ENCODE measurements at places on chromosomes 7 and 10.

DNA sequence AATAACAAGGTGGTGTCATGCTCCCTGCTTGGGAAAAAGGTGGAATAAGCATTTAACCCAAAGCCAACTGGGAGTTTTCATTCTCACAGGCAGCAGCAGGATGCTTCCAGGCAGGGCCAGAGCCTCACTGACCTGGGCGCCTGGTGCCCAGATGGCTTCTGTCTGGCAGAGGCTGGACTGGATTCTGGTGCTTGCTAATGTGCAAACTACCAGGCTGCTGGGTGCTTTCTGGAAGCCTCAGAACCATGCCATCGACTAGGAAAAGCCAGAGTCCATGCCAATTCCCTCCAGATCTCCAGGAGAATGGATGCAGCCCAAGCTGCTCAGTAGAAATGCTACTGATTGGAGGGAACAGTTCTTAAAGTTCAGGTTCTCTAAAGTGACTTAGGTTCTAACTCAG lies 36.2 kb downstream of the VIPR2 start:
- no peak for DNase-seq

GRCh38 chr7:125450749-125451148 lies 521.1 kb upstream of the POT1 start:
- no peak for DNase-seq

GRCh38 chr10:80204677-80205476 lies 460 bp downstream of the ANXA11 start:
- no peak for DNase-seq

GRCh38 chr10:78604721-78605120 lies 464.0 kb upstream of the ZMIZ1 start:
- no peak for DNase-seq

DNA sequence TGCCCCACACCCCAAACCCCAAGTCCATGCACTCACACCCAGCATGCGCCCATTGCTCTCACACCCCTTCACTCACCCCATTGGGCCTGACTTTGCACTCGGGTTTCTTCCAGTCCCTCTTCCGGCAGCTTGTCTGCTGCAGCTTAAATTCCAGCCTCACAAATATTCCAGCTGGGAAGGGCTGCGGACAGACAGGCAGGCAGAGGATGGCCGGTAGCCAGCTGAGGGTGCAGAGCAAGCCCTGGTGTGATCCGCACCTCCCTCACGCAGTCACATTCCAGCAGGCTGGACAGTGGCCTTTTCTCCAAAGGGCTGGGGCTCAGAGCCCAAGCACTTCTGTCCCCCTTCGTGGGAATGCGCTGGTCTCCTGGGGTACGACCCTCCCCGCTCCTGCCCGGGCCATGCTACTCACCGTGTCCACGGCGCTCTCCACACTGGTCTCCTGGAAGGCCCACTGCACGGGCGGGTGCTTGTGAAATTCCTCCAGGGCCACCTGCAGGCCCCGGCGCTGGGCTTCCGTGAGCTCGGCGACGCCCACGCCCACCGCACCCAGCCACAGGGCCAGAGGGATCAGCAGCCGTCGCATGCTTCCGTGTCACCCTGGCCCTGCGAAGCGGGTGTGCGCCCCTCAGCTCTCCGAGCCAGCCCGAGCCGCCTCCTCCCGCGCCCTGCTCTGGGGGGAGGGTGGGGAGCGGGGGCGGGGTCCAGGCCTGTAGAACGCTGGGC lies 1.2 kb downstream of the RARRES2 start:
- no peak for DNase-seq

DNA sequence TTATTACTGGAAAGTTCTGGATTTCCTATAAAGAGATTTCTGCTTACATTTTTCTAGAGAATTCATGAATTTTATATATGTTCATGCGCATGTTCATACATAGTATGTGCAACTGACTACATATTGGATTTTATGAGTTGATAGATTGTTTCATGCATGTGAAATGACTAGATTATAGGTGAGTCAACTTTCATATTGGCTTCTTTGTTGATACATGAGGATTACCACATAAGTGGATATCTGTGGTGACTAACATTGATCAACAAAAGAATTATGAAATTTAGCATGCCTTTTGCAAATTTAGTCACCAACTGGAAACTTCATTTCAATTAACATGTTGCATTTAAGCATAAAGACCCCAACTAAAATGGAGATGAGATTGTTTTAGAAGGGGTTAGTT lies 99.0 kb downstream of the GNAT3 start:
- no peak for DNase-seq

GRCh38 chr10:77360835-77361234 lies 276.8 kb downstream of the KCNMA1 start:
- no peak for DNase-seq

GRCh38 chr10:91987397-91988037 lies 63.9 kb downstream of the BTAF1 start:
- DNase-seq, result no peak

- no peak for DNase-seq
Observed at GRCh38 chr7:42125321-42125720, 111.7 kb downstream of the GLI3 start.

DNA sequence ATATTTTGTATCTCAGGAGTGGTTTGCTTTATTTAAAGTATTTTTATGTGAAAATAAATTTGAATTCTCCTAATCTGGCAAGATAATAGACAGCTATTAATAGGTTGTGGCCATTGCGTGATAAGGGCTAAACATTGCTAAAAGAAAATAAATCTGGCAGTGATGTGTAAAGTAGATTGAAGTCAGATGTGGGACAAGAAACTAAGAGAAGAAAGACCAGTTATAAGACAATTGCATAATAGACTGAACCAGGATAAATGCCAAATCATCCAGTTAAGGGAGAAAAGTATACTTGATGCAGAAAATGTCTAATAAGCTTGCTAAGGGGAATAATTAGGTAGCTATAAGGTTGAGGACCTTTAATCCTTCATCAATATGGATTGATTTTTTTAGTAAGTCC lies 197.5 kb upstream of the CSTF2T start:
- no peak for DNase-seq

GRCh38 chr7:76343294-76343930 lies 15.4 kb downstream of the YWHAG start:
- no peak for DNase-seq

DNA sequence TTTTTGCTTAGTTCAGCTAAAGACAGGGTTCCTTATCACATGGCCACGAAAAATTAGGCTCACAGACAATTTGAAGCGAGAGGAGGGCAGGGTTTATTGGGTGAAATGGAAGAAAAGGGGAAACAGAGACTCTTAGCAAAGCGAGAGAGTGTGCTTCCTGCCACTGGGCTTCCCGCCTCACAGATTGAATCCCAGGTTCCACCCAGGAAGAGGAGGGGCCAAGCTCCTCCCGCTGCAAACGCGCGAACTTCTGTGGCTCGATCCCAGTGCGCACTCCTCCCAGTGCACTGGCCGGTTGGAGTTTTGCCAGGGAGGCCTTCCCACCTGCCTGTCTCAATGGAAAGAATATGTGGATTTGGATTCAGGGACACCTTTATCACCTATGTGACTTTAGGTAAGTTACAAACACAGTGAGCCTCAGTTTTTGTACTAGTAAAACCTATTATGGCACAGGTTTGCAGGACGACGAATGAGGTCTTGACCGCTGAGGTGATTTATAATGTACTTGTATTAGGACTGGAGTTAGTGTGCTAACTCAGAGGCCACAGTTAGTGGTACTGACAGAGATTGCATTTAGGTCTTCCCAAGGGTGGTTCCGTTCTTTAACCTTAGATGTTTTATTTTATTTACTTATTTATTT lies 48.5 kb upstream of the SP8 start:
- no peak for DNase-seq

GRCh38 chr10:103552856-103553742 lies 59.6 kb downstream of the NEURL1 start:
- DNase-seq, result no peak

- DNase-seq, result no peak
Observed at GRCh38 chr7:70791341-70791740, 340.6 kb upstream of the GALNT17 start.

DNA sequence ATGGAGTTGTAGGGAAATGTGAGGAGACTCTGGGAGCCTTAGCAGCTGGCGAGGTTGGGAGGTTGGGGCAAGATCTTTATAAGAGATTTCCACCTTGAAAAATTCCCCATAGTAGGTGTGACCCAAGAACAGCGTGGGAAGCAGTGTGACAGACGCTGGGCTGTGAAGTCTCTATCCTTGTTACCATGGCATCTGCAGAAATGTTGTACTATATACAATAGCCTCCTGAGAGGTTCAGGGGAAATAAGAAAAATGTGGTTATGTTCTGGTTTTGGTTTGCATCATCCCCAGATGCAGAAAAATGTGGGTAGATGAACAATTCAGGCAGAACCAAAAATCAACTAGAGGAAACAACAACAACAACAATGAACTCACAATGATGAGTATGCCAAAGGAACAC lies 498.6 kb downstream of the SH2D4B start:
- DNase-seq, result no peak

DNA sequence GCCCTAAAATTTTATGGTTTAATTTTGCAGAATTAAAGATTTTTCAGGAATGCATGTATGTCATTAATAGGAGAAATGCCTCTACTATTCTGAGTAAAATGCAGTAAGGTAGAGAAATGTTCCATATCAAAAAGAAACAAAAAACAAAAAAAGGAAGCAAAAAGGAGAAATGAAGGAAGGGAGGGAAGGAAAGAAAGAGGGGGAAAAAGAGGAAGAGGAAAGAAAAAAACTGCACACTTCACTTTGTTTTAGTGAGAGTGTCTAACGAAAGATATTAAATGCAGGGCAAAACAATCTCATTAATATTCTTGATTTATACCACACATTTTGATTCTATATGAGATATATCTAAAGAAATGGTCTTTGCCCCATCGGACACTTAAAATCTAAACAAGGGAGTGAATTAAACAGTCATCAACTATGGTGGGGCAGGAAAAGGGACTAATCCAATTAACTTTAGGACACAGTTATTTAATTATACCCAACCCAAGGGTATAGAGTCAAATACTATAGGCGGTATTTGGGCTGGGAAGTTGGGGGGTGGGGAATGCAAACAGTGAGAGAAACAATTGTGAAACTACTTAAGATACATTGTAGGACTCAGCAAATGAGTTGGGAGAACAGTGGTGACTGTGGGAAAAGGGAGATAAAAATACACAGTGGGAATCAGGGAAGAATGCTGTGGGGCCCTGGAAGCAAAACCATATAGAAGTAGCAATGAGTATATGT lies 27.0 kb downstream of the IMMP2L start:
- DNase-seq, result no peak

DNA sequence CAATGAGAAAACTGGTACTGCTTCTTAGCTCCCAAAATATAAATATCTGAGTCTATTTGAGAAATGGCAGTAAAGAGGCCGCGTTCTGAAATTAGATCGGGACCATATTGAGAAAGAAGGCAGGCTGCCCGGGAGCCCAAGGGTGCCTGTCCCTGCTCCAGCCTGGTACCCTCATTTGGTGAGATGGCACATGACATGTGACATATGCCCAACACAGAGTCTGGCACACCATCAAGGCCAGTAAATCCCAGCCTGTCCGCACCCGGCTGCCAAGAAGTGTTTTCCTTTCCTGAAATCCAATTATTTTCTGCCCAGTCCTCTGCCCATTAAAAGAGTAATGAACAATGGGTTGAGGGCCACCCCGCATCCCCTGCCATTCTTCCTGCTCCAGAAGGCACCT lies 66.4 kb downstream of the CDH23 start:
- DNase-seq, result no peak

- no peak for DNase-seq
Observed at GRCh38 chr7:83946801-83947200, 247.8 kb downstream of the SEMA3A start.

DNA sequence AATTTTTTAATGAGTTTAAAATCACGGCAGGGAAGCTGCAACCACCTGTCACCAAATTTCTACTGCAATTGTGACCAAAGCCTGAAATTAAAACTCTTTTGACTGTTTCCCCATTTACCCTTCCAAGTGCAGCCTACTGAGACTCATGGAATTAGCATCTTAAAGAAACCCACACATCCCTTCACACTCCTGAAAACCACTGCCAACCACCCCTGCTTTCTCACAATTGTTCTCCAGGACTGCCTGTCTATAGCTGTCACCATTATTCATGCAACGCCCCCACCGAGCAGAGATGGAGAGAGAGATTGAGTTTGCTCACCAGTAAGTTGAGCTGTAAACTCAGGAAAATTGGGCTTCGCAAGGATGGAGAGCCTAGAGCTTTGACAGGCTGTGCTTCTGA lies 383.8 kb upstream of the SORCS1 start:
- DNase-seq, result no peak

DNA sequence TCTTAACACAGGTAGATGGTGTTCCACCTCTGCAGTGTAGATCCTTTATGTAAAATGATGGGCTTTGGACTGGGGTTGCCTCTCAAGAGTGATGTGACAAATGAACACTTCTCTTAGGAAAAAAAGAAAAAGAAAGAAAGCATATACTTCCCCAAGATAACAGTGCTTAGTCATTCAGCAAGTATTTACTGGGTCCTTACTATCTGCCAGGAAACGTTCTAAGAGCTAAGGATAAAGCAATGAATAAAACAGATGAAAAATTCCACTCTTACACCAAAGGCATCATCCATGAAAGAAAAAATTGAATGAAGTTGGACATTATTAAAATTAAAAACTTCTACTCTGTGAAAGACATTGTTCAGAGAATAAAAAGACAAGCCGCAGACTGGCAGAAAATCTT lies 177.3 kb downstream of the C7orf25 start:
- no peak for DNase-seq

GRCh38 chr10:1520909-1521565 lies 216.3 kb downstream of the ADARB2 start:
- DNase-seq, result no peak

- no peak for DNase-seq
Observed at GRCh38 chr7:30761214-30762156, 9.6 kb downstream of the INMT start.

DNA sequence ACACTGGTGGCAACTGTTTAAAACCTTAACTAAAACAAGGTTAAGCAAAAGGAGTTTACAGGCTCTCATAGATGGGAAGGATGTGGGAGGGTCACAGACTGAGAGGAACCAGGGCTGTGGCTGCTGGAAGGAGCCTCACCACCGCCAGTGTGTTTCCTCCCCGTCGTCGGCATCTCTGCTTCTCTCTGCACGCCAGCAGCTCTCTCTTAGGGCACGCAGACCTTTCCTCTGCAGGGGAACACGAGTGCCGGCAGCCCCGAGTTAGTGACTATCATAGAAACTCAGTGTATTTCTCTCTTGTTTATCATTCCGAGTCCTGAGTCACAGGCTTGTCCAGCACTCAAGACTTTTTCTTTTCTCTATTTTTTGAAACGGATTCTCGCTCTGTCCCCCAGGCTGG lies 8.1 kb upstream of the SH2D4B start:
- no peak for DNase-seq

GRCh38 chr7:133353775-133354174 lies 100.9 kb downstream of the EXOC4 start:
- DNase-seq, result no peak

- DNase-seq, result no peak
Observed at GRCh38 chr10:125264757-125265578, 104.6 kb upstream of the CTBP2 start.

GRCh38 chr10:78401624-78402367 lies 368.1 kb downstream of the RPS24 start:
- DNase-seq, result no peak

- DNase-seq, result no peak
Observed at GRCh38 chr10:123651421-123652047, 14.6 kb upstream of the GPR26 start.
